ENCODE measurements at places on chromosomes 6 and 20.

DNA sequence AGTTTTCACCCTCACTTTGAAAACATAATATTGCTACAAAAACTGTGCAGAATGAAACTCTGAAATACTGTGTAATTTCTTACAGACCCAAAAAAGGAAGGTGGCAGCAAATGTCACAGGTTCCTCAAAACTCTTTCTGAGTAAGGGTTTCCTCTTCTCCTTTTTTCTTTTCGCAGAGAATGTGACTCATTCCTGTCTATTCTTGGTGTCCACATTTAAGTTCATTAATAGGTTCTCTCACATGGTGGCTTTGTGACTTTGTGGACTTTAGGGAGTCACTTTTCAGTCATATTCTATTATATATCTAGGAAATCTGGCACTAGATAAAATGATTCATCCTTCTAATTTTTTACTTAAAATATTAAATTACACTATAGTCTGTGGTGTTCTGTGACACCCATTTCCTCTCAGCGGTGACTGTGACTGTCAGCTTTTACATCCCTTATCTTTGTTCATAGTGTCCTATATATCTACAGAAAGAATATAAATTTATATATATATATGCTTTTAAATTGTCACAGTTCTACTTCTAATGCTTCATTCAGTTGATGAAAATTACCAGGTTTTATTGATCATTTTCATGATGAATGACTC lies 126.8 kb upstream of the HCRTR2 start:
- no peak for DNase-seq

- DNase-seq, result no peak
Measured at GRCh38 chr6:168418711-168419121, 22.3 kb upstream of the SMOC2 start.

DNA sequence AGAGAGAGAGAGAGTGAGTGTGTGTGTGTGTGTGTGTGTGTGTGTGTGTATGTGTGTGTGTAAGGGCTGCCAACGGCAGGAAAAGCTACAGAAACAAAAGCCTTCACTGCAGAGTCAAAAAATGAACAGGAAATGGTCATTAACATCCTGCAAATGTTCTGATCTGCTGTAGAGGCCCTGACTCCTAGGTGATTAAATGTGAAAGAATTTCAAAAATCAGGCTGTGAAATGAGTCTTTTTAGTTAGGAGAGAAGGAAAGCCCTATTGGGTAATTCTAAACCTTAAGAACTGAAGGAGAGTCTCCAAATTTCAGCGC lies 166.5 kb upstream of the MYLIP start:
- DNase-seq, result no peak

- peak; percentile 52 for DNase-seq
Measured at GRCh38 chr6:25042036-25042521, 106.3 kb upstream of the RIPOR2 start.

DNA sequence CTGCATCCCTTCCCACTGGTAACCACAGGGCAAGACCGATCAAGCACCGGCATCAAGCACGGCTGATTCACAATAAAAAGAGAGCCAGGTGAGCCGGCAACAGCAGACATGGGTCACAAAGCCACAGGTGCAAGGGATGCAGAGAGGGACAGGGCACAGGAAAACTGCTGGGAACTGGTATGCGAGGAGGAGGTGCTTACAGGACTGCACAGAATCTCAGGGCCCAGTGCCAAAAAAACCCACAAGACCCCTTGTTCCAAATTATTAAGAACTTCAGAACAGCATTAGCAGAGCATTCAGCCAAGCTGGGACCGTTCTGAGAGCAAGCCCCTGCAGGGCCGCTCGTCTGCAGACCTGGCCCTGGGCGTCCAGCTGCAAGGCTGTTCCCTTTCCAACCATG lies 35.4 kb downstream of the BFSP1 start:
- DNase-seq, result no peak

DNA sequence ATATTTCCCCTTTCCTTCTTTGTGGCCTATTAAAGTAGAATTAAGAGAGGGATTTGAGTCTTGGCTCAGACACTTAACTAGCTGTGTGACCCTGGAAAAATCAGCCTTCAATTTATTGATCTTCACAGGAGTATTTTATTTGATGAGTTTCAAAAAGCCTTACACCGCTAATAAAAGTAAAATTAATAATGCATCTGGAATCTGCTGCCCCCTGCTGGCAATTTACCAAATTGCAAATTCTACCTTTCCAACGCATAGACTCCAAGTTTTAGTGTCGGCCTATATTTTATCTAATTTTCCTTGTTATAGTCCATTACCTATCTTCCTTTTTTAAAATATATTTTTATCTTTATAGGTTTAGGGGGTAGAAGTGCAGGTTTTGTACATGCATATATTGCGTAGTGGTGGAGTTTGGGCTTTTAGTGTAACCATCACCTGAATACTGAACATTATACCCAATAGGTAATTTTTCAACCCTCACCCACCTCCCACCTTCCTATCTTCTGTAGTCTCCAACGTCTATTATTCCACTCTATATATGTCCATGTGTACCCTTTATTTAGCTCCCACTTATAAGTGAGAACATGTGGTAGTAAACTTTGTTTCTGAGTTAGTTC lies 46.3 kb downstream of the GOPC start:
- DNase-seq, result peak; percentile 36

DNA sequence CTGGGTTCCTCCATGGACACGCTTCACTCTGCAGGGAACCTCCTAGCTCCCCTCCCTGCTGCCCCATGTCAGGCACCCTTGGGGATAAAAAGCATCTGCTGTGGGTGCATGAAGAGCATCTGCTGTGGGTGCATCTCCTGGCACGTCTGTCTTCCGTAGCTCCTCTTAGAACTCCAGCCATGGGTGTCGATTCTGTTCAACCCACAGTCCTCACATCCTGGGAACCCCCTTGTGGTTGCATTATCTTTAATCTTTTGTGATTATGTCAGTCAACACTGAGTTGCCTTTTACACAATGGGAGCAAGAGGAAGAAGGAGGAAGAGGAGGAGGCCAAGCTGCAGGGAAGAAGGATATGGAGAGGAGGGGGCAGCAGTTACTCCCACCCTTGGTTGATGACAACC lies 24.1 kb upstream of the CCR6 start:
- DNase-seq, result peak; percentile 82

DNA sequence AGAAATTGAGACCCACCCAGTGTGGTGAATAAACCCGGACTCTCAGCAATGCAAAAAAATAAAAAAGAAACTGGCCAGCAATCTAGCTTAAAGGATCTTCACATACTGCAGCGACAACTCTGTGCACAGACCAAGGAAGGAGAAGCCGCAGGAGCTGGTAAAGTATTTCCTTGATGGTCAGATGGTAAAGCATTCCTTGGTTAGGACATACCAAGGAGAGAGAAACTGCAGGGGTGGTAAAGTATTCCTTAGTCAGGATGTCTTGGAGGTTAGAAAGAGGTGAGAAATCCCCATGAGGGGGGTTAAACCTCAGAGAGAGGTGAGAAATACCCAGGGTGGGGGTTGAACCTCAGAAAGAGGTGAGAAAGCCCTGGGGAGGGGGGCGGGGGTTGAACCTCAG lies 86.8 kb downstream of the PLG start:
- no peak for DNase-seq
